Fibroblast of skin of left biceps (primary cell): ENCODE measurements at places on chromosomes 16 and 17.
A peak's percentile ranks its signal among the peaks of the same experiment; 100 is the strongest.

DNA sequence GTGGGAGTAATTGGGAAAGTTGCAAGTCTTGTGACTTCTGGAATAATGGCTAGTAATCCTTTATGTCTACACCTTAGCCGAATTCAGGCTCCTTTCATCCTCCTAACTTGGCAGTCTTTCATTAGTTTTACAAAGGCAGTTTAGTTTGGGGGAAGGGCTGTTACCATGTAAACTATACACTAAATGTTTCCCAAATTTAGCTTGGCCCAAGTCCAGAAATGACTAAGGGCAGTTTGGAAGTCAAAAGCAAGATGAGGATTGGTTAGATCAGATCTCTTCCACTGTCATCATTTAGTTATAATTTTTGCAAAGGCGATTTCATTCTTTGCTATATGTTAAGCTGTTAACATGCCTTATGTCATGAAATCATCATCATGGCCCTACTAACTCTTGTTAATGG, 115.4 kb upstream of the CACNG3 start:
- no peak for DNase-seq

DNA sequence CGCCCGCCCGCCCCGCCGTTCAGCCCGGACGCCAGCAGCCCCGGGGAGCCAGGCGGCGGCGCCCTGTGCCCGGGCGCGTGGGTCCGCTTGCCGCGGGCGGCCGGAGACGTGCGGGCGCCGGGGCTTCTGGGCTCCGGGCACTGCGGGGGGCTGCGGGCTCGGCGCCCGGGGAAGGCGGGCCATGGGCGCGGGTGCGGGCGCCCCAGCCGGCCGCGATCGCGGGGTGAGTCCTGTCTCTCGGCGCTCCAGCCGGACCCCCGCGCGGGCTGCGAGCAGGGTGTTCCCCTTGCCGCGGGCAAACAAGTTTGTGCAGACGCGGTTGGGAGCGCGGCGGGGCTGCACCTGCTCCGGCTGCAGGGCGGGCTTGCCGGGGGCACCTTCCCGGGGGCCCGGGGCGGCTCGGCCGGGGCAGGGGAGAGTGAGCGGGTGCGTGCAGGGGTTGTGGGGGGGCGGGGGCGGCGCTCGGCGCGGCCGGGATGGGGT, 292 bp downstream of the WSCD1 start:
- DNase-seq, result no peak

DNA sequence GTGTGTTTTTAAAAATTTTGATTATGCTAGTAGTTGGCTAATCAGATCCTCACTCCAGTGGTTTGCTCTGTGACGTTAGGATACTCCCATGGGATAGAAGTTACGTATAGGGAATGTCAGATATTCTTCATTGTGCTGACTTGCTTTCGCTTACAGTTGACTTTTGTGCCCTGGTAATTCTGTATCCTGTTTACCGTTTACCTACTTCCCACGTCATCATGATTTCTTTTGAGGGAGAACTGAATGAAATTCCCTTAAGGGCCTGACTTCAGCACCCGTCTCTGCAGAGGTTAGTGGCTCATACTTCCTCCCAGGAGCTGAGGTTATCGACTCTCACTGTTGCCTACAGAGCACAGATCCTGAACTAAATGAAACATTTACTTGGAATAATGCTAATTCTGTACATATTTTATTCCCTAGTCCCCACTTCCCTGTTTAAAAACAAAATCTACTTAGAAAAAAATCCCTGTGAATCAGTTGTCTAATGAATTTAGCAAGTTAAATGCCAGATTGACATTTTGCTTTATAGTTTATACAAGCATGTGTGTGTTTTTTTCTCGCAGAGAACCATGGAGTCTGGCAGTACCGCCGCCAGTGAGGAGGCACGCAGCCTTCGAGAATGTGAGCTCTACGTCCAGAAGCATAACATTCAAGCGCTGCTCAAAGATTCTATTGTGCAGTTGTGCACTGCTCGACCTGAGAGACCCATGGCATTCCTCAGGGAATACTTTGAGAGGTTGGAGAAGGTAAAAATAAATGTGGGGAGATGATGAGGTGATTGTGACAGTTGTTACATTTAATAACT, 2.8 kb downstream of the PRKAR1A start:
- DNase-seq, result no peak

- no peak for DNase-seq
These were observed 2.3 kb downstream of the RPRML start for GRCh38 chr17:46976626-46977270.

GRCh38 chr16:60123392-60124023, 1389.4 kb upstream of the GOT2 start:
- DNase-seq, result no peak

DNA sequence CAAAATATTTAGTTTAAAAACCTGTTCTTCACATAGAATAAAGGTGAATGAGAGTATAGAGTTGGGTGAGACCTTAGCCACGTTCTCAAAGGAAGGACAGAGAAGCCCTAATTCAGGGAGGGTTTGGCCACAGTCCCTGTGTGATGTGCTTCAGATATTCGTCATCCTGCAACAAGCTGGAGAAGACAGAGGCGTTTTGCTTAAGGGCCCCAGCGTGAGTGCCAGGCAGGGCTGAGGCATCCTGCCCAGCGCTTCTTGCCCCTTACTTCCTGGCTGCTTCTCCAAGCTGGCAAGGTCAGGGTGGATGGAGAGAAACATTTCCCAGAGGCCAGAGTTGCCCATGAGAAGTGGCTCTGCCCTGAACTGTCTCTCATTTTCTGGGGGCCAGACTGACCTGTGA, 46.9 kb downstream of the AXIN2 start:
- DNase-seq, result peak; percentile 30

GRCh38 chr17:80926591-80927250, 64.9 kb upstream of the CHMP6 start:
- DNase-seq, result no peak

DNA sequence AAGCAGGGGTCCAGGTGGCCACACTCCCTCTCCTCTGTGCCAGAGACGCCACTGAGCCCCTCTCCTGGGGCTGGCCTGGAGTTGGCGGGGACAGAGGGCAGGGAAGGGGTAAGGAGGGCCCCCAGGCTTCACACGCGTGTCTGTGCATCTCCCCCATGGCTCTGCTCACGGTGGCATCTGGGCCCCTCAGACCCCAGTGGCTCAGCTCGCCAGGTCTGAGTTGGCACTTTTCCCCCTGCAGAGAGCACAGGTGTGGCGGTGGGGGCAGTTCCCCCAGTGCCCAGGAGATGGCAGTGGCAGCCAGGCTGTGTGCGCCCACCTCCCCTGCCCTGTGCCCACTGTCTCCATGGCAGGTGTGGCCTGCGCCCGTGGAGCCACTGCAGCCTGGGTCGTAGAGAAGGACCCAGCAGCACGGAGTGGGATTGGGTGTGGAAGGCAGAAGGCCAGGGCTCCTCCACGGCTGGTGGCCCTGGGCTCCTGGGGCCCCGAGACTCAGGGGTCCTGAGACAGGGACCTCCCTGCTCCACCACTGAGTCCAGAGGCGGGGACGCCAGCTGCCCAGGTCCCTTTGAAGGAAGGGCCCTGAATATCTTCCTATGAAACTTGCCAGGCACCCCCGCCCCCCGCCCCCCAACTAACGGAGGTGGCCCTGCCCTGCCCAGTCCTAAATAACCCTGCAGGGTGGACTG, 4.3 kb upstream of the APRT start:
- no peak for DNase-seq
